ENCODE measurements at places on chromosomes 7 and 10.

DNA sequence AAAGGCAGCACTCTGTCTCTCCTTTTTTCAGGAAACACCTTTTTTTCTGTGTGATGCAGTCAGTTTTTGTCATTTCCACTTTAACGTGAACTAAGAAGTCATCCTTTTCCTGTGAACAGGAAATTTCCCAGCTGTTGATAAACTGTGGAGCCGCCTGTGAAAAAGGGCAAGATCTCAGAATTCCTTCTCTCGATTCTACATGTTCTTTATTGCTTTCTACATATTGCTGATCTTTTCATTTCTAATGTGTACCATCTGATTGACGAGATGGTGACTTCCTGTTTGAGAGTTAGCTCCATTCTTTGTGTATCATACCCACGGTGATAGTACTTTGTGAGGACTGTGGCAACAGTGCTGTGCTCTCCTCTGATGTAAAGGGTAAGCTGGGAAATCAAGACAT is 50.4 kb downstream of the ADD3 start:
- no peak for DNase-seq

DNA sequence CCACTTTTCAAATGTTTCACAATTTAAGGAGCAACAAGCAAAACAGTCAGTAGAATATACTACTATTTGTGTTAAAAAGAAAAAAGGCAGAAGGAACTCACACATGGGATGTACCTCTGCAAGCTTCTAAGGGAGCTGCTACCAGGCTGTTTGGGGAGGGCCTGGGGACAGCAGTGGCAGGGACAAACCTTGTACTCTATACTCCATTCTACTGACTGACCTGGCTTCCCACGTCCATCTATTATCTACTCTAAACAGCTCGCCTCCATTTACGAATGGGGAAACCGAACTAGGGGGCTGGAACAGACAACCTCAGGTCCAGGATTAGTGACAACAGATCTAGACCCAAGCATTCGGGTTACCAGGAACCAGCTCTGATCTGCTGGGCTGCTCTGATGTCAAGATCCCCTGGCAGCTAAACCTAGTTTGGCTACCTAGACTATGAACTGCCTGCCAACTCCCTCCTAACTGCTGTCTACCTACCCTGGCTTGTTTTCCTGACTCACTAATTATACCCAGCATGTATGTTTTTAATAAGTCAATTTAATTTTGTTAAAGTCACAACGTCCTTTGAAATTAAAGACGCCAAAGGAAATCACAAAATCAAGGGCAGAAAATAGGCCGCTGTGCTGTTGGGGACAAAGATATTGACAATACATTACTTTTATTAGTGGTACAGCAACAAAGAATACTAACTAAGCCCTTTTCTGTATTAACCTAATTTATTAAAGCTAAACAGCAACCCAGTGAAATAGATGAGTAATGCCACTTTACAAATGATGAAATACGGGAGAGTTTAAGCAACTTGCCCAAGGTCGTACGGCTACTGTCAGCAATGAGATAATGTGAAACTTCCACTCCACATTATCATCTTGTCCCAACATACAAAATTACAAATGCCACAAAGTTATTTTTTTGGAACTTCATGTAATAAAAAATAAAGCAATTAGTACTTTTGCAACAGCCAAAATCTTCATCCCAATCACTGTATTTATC is 5.3 kb downstream of the PSAP start:
- DNase-seq = peak; percentile 46

DNA sequence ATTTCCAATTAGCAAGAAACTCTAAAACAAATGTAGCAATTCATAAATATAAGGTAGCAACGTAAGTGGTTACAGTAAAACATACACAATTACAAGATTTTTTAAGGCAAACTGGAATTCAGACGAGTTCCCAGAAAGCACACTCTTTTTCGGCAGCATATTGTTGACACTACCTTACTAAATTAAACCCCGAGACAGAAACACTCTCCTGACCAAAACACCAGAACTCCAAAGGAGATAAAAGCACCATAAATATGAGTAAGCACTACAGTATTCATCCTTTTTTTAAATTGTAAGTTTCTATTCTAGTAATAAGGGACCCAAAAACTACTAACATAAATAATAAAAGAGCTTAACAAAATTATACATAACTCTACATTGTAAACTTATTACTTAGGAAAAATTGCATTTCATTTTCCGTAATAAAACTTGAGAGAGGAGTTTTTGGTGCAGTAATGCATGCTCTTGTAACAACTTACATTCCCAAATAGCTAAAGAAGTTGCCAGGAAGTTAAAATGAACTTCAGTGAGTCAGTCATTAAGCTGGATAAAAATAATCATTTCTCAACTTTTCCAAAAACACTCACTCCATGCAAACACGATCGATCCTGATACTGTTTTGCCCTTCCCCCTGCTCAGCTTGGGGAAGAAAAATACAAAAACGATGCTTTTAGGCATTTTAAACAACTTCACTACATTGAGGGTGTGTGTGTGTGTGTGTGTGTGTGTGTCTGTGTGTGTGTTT is 2.0 kb downstream of the PIP4K2A start:
- no peak for DNase-seq

DNA sequence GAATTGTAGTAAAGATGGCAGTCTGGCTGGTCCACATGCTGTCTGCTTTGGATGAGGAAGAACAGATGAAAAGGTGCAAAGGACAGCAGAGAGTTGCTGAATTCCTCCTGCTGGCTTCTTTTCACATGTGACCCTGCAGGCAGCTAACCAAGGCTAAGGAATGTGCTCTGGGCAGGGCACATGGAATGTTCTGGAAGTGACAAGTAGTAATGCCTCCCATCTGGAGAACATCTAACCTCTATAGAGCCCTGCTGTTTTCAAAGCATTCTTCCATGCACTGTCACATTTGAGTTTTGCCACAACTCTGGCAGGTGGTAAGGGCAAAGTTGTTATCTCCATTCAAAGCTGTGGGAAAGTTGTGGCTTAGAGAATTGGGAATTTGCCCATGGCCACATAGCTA is 208.8 kb downstream of the STK31 start:
- DNase-seq = peak; percentile 50

- DNase-seq = peak; percentile 56
These were observed 35.0 kb downstream of the AUTS2 start for GRCh38 chr7:69633122-69633831.

GRCh38 chr10:38027986-38028385 is 17.5 kb downstream of the ZNF33A start:
- DNase-seq = no peak

DNA sequence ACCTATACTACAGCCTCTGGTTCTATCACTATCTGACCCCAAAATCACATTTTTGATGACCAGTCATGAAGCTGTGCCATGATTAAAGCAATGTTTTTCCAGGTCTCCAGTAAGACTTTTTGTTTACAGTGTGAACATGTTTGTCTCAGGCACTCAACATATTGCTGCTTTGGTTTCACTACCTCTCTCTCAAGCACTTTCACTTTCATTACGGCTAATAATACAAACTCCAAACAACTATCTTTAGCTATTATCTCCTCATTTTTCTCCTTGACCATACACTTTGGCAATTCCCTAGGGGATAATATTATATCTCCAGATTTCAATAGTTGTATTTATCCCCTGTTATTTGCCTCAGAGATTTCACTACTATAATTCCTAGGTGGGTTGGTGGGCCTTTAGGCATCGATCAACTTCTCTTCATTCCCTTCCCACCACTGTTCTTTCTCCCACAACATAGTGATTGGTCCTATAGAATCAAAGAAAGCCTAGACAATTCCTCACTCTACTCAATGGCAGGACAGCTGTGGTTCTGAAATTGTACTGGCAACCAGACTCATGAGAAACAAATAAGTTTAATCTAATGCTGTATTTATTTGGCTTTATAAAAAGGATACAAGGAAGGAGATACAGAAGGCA is 261.4 kb upstream of the ZWINT start:
- no peak for DNase-seq

DNA sequence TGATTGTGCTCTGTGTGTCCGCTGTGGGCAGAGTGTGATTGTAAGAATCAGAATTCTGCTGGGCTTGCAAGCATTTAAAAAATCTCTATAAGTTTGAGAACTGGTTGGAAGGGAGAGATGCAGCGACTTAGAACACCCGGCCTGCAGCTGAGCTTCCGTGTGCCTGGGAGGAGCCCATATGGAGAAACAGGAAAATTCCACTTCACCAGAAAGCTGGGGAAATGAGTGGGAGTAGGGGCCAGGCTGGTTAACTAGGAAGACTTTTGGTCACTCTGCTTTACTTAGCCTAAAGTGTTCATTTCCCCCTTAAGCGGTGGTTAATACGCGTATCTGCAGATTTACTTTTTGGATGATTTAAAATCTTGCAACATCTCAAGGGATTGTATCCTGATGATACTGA is 72.2 kb downstream of the TCF7L2 start:
- no peak for DNase-seq

DNA sequence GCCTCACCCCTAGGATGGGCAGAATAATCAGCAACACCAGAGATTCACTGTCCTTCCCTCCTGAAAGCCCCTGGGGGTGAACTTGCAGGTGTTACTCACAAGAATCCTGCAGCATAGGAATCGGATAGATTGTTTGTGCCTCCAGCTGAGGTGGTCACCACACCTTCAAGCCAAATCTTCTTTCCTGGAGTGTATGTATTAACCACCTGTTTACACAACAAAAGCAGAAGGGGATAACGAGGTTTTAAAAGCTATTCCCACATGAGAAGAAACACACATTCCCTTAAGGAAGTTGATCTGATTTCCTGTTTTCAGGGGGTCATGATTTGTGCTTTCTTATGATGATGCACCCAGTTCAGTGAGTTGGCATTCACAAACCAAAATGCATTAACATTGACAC is 173.8 kb upstream of the HPS1 start:
- no peak for DNase-seq

DNA sequence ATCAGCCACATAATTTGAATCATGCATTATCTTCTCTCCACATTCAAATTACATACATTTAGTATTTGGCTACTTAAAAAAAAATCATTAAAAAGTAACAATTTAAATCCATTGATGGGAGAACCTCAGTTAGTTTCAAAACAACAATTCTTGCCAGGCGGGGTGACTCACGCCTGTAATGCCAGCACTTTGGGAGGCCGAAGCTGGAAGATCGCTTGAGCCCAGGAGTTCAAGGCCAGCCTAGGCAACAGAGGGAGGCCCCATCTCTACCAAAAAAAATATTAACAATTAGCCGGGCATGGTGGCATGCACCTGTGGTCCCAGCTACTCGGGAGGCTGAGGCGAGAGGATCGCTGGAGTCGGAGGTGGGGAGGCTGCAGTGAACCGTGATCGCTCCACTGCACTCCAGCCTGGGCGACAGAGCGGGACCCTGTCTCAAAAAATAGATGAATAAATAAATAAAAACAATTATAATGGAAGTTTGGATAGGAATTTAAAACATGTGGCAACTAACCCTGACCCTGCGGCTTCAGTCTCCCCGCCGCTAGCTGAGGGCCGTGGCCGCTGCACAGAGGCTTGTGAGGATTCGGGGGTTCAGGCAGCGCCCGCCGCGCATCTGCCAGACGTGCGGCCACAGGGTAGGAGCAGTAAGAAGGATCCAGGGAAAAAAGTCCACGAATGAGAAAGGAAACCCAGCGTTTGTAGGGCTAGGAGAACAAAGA is 1.1 kb upstream of the CSGALNACT2 start:
- DNase-seq = no peak

DNA sequence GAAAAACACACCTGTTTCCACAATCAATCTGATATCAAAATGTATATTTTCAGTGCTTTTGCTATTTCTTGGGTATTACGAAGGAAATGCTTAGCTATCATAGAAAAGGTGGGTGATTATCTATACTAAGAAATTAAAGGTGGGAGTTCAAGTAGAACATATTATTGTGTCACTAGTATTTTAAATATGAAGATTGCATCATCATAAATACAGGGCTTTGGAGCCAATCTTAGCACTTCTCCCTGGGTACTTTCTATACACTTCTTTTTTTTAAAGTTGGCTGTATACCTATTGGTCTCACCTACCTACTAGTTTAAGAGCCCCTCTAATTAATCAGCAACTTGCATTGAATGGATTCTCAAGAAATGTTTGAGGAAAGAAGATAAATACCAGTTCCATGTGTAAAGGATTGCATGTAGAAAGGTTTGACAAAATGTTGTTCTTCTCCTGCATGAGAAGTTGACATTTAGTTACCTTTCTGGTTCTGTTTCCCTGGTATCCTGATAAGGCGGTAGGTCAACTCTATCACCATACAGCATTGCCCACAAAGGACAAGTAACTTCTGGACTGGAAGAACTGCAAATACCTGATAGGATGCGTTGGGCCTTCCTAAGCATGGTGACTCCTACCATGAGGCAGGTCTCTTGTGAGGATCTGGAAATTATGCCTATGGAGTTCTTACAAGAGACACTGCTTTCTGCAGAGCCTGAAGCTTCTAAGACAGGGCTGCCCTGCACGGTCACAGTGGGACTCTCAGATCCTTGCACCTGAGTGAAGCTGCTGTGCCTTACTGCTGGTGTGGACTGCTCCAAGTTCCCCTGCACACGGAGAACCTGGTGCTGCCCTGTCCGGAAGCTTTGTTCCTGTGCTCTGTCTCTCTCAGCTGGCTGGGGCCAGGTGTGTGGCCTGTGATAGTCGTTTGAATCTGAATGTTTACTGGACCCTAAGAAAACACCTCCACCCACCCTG is 32.1 kb upstream of the PDSS1 start:
- DNase-seq = no peak

DNA sequence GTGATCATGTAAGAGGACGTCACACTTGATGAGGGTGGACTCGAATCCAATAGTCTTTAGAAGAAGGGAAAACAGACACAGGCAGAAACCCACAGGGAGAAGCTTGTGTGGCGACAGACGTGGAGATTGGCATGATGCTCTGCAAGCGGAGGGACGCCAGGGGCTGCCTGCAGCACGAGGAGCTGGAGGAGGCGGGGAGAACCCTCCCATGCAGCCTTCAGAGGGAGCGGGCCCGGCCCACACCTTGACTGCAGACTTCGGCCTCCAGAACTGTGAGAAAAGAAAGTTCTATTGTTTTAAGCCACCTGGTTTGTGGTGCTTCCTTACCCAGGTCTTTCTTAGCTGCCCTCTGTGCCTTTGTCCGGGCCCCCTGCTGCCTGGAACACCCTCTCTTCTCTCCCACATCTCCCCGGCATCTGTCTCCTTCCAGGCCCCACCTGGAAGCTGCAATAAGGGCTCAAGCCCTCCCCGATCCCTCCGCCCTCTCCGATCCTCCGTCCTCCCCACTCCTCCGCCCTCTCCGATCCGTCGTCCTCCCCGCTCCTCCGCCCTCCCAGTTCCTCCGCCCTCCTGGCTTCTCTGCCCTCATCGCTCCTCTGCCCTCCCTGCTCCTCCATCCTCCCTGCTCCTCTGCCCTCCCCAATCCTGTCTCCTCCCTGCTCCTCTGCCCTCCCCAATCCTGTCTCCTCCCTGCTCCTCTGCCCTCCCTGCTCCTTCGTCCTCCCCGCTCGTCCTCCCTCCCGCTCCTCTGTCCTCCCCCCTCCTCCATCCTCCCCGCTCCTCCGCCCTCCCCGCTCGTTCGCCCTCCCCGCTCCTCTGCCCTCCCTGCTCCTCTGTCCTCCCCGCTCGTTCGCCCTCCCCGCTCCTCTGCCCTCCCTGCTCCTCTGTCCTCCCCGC is 17.4 kb upstream of the PRKAG2 start:
- no peak for DNase-seq

Measured in NCI-H226 (cell line).